Anterior cingulate cortex (tissue), 58 donors: ENCODE measurements at places on chromosomes 2 and 18.

DNA sequence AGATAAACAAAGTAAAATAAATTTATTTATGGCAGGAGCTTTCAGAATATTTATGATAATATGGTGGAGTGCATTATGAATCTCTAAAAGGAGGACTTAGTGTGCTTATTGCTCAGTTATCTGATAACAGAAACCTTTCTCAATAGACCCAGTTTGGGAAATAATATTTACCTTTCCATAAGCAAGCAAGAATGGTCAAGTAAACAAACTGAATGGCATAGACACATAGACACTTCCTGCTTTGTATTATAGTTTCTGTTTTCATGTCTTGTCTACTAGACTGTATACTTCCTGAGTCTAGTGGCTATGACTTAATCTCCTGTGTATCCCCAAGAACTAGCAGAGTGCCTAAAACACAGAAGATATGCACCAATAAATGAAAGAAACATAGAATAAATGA, 87.8 kb downstream of the UPP2 start:
- no peak for DNase-seq

- DNase-seq = no peak
These were observed 99.4 kb upstream of the MSH2 start for GRCh38 chr2:47303341-47304148.

DNA sequence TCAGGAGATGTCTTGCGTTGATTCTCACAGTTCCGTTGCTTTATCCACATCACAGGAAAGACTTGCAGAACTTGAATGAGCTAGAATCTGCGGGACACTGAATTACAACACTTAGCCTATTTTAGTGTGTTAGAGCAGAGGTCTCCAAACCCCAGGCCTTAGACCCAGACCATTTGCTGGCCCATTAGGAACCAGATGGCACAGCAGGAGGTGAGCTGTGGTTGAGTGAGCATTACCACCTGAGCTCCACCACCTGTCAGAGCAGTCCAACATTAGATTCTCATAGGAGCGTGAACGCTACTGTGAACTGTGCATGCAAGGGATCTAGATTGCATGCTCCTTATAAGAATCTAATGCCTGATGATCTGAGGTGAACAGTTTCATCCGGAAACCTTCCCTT, 3.8 kb downstream of the MRPL30 start:
- DNase-seq = no peak

DNA sequence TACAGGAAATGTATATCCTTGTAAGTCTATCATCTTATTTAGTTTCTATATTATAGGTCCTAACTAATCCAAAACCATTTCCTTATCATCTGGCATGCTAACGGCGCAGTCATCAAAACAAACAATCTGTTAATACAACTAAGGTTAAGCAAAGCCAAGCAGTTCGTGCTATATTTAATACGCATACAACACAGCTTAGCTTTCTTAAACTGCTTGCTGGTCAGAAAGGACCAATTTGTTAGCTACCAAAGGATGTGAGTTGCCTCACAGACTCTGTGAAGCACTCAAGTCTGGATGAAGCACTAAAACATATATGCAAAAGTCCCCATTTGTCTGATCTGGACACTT, 67.0 kb downstream of the ZEB2 start:
- no peak for DNase-seq

GRCh38 chr2:176081837-176082524, 1.8 kb downstream of the EVX2 start:
- no peak for DNase-seq

DNA sequence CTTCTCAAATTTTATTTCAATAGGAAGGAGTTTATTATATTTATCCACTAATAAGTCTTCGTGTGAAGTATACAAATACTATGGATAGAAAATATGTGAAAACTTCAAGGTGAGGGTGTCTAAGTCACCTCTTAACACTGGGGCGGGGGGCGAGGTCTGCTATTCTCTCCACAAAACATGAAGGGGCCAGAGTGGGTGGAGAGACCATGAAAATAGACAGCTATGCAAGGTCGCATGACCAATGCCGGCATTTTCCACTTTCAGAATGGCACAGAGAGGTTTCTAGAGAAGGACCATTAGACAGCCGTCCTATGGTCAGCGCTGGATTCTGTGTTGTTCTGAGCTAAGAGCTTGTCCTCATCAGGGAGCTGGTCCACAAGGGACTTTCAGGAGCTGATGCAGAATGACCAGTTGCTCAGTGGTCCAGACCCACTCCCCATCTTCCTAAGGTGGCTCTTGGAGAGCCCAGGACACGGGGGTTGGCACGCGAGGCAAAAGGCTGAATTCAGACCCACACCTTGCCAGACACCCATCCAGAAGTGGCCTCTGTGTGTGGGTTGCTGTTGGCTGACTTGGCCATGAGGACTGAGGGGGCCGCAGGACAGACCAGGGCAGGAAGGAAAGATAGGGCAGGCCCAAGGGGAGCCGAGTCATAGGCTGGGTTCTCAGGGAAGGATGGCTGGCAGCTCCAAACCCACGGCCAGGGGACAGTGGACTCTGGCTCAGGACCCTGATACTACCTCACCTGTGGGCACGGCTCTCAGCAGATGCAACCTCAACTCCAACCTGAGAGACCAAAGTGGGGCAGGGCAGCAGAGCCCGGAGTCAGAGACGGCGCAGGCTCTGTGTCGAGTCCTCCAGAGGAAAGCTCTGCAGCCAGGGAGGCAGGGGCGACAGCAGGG, 69.8 kb downstream of the NDUFA10 start:
- no peak for DNase-seq

DNA sequence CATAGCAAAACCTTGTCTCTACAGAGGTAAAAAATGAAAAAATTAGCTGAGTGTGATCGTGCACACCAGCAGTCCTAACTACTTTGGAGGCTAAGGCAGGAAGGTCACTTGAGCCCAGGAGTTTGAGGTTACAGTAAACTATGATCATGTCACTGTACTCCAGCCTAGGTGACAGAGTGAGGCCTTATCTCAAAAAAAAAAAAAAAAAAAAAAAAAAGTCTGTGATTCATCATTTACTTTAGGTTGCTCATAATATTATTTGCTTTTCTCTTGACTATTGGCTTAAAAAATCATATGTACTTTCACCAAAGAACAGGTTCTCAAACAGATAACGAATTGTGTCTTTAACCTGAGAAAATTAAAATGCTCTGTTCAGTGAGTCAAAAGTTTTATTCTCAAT, 129.1 kb downstream of the MYO3B start:
- DNase-seq = no peak
